ENCODE measurements at places on chromosomes 3 and 15. TPM values are rescaled to one million over a fixed set of nuclear protein-coding genes. Genes with fewer than 3 reads are reported as not detected.

DNA sequence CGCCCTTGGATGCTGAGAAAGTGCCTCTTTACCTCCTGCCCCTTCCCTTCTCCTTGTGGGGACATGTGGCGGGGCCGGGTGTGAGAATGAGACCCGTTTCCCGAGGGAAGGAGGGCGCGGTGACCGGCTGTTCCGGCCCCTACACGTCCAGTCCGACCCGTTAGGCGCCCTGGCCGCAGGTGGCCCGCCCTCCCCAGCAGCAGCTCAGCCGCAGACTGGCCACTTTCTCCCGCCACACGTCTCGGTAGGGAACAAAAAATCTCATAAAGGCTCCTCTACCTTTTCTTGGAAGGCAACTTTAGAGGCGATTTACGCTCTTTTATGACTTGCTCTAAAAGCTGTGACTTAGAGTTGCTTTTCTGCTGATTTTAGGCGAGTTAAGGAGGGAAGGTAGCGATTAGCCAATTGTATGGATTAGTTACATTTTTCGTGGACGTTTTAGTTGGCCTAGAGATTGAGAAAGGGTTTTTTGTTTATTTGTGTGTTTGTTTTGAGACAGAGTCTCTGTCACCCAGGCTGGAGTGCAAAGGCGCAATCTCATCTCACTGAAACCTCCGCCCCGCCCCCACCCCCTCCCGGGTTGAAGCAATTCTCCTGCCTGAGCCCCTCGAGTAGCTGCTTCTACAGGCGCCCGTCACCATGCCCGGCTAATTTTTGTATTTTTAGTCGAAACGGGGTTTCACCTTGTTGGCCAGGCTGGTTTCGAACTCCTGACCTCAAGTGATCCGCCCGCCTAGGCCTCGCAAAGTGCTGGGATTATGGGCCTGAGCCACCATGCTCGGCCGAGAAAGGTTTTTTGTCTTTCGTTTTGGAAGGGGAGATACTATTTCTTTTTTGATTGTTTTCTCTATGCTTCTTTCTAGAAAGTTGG, 8.3 kb upstream of the PGPEP1L start:
- DNase-seq: peak; percentile 5
- H3K4me3 ChIP-seq: peak overlapping the region; percentile 66
- H3K27ac ChIP-seq: peak overlapping the region; percentile 63
- H3K36me3 ChIP-seq: no peaks in the 10 kb centered on the region
- H3K27me3 ChIP-seq: no peaks in the 10 kb centered on the region

GRCh38 chr3:190210608-190211007, 89.9 kb upstream of the P3H2 start:
- no peak overlapping the region for H3K27ac ChIP-seq
- no peaks in the 10 kb centered on the region for H3K36me3 ChIP-seq
- H3K27me3 ChIP-seq: no peaks in the 10 kb centered on the region
- H3K4me3 ChIP-seq: no peak overlapping the region
- DNase-seq: no peak
- H3K4me1 ChIP-seq: no peaks in the 10 kb centered on the region

DNA sequence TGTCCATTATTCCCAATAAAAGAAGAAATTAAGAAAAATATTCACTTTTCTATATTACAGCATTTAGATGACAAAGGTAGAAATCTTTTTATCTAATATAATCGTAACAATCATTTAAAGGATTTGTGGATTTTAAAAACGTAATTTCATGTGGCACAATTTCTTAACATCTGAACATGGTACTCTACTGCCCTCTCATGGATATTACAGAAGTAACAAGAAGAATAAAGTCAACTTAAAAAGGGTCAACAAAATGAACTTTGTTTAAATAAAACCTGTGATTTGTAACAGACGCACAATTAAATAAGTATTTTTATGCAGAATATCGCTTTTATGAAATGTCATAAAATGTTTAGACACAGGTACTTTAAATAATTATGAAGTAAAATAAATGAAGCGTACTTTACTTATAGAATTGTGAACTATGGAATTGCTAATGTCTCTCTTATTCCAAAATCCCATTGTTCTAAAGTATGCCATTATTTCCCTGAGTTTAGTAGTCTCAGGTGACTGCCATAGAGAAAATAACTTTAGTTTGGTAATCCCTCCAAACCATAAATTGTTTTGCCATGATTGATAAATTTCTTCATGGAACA, 366.8 kb upstream of the ZNF385D start:
- DNase-seq: peak; percentile 42
- H3K27ac ChIP-seq: no peak overlapping the region
- H3K36me3 ChIP-seq: no peaks in the 10 kb centered on the region

GRCh38 chr15:89195836-89196235, 25.5 kb downstream of the RLBP1 start:
- H3K27ac ChIP-seq: no peak overlapping the region
- no peaks in the 10 kb centered on the region for H3K36me3 ChIP-seq
- H3K4me3 ChIP-seq: no peak overlapping the region
- DNase-seq: no peak
- no peaks in the 10 kb centered on the region for H3K27me3 ChIP-seq

DNA sequence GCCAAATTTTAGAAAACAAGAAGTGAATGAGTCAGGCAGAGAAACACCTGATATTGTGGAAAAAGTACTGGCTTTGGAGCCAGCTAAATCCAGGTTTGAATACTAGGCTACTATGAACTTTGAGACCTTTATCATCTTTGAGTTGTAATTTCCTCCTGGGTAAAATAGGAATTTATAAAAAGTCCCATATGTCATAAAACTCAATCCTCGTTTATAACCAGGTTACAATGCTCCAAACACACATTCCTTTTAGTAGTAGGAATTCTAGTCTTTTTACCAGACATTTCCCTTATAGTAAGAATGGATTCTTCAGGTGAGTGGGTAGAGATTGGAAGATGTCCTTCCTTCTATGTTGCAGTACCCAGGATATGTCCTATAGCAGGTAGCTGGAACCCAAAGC, 16.7 kb upstream of the DPH6 start:
- H3K36me3 ChIP-seq: no peaks in the 10 kb centered on the region
- no peak for DNase-seq
- H3K4me3 ChIP-seq: no peak overlapping the region

DNA sequence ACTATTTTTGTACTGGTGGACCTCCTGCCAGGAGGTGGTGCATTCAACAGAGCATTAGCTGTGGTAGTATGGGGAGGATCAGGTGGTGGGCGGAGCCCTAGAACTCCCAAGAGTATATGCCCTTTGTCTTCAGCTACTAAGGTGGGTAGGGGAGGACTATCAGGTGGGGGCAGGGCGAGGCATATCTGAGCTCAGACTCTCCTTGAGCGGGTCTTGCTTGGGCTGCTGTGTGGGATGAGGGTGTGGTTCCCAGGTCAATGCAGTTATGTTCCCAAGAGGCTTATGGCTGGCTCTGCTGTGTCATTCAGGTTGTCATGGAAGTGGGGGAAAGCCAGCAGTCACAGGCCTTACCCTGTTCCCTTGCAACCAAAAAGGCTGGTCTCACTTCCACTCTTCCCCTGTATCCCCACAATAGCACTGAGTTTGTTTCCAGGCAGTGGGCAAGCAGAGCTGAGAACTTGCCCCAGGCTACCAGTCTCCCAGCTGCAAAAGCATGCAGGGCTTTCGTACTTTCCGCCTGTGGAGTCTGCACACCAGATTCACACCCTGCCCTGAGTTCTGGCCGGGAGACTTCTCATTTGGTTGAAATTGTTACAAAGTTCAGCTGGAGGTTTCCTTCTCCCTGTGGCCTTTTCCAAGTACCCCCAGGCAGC, 93.7 kb upstream of the DPPA4 start:
- no peaks in the 10 kb centered on the region for H3K4me1 ChIP-seq
- no peak overlapping the region for H3K27ac ChIP-seq
- H3K27me3 ChIP-seq: no peaks in the 10 kb centered on the region
- H3K4me3 ChIP-seq: no peak overlapping the region
- DNase-seq: no peak

DNA sequence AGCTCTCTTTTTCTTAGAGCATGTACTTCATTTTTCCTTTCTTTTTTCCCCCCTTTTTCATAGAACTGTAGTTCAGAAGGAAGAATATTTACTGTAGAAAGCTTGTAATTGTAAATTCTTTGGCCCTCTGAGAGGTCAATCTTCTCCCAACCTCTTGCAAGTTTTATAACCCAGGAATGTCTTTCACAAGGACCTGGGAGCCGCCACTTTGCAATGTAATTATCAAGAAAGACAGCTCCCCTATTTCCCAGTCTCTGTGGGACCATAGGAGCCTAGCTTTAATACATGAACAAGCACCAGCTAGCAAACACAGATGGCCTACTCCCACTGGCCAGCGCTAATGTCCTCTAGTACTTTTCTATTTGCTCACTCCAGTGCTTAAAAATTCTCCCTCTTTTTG, 51.4 kb downstream of the NFKBIZ start:
- H3K27me3 ChIP-seq: no peaks in the 10 kb centered on the region
- H3K27ac ChIP-seq: no peak overlapping the region
- no peaks in the 10 kb centered on the region for H3K36me3 ChIP-seq
- H3K4me1 ChIP-seq: no peaks in the 10 kb centered on the region
- no peak overlapping the region for H3K4me3 ChIP-seq
- no peak for DNase-seq

DNA sequence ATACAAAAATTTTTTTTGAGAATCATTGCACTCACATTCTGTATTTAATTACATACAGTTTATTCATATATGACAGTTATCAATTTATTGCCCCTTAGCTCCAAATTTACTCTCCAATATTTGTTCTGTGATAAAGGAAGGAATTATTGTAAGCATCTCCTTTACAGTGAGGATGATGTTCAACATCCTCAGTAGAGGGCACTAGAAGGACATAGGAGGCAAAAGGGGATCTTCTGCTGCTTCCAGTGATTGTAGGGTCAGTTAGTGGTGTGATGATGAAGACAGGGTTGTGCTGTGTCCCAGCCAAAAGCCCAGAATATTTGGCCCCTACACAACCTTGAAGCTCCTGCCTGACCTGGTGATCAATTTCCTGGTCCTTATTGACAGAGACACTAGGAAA, 89.9 kb upstream of the DCBLD2 start:
- no peaks in the 10 kb centered on the region for H3K27me3 ChIP-seq
- H3K4me3 ChIP-seq: no peak overlapping the region
- no peaks in the 10 kb centered on the region for H3K4me1 ChIP-seq
- H3K36me3 ChIP-seq: no peaks in the 10 kb centered on the region
- no peak overlapping the region for H3K27ac ChIP-seq
- DNase-seq: no peak

- no peak overlapping the region for H3K4me3 ChIP-seq
- H3K36me3 ChIP-seq: no peaks in the 10 kb centered on the region
- no peaks in the 10 kb centered on the region for H3K4me1 ChIP-seq
- H3K27me3 ChIP-seq: no peaks in the 10 kb centered on the region
- DNase-seq: no peak
These were observed 200.2 kb upstream of the LRRC3B start for GRCh38 chr3:26422415-26422814.

- H3K4me3 ChIP-seq: no peak overlapping the region
- no peak overlapping the region for H3K27ac ChIP-seq
- peaks cover 5% of the 10 kb centered on the region for H3K27me3 ChIP-seq
These were observed 77.6 kb downstream of the EDEM1 start for GRCh38 chr3:5264896-5265770.

GRCh38 chr3:60025096-60026050, 975.5 kb upstream of the CFAP20DC start:
- no peaks in the 10 kb centered on the region for H3K4me1 ChIP-seq
- no peak overlapping the region for H3K4me3 ChIP-seq
- H3K27me3 ChIP-seq: no peaks in the 10 kb centered on the region
- H3K36me3 ChIP-seq: no peaks in the 10 kb centered on the region
- H3K27ac ChIP-seq: no peak overlapping the region

DNA sequence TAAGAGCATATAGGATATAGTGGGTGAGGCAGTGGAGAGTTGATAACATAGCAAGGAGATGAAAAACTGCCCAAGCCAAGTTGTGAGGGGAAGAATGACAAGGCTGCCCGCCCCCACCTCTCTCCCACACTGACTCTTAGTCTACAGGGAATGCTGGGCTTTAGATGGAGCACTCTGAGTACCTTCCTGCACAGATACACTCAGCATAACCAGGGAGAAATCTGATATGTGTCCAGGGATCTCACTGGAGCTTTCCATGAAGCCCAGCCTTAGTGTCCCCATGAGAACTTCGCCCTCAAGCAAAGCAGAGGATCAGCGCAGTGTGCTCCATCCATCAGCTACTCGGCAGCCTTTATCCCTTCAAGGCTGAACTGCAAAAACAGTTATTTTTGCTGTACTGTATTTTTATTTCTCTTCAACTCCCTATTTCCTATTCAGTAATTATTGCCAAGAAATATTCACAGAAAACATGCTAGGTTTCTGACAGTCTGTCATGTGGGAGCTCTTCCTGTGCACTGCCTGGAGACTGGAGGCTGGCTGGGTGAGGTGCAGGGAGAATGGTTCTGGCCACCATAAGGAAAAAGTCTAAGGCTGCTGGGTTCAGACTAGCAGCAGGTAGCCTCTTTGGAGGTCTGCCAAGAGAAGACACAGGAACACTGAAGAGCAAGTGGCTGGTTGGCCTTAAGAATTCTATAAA, 475.2 kb upstream of the PPP2R3A start:
- H3K27ac ChIP-seq: no peak overlapping the region
- no peaks in the 10 kb centered on the region for H3K4me1 ChIP-seq
- H3K4me3 ChIP-seq: no peak overlapping the region

DNA sequence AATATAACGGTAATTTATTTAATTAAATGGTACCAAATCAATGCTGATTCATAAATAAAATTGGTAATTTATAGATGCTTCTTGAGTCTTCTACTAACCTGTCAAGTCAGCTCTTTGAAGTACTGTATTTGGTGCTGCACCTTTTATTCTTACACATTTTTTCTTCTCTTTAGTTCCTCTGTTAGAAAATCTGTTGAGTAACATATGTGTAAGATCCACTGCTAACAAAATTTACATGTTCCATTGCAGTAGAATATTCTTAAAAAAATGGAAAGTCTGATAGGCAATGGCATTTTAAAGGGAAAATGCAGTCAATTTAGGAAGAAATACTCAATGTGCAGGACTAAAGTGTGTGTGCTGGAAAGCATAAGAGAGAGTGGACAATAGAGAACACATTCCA, 936.6 kb downstream of the ZPLD1 start:
- no peak for DNase-seq
- no peak overlapping the region for H3K4me3 ChIP-seq
- H3K36me3 ChIP-seq: no peaks in the 10 kb centered on the region
- H3K27ac ChIP-seq: no peak overlapping the region

GRCh38 chr3:107973152-107973551, 117.7 kb downstream of the CD47 start:
- no peak overlapping the region for H3K4me3 ChIP-seq
- DNase-seq: no peak
- no peak overlapping the region for H3K27ac ChIP-seq
- no peaks in the 10 kb centered on the region for H3K4me1 ChIP-seq
- H3K36me3 ChIP-seq: no peaks in the 10 kb centered on the region
- H3K27me3 ChIP-seq: no peaks in the 10 kb centered on the region

- DNase-seq: peak; percentile 79
- peaks cover 8% of the 10 kb centered on the region for H3K36me3 ChIP-seq
- no peaks in the 10 kb centered on the region for H3K27me3 ChIP-seq
- H3K4me1 ChIP-seq: no peaks in the 10 kb centered on the region
- no peak overlapping the region for H3K4me3 ChIP-seq
These were observed 52.9 kb downstream of the RYK start for GRCh38 chr3:134197681-134198261.

- no peaks in the 10 kb centered on the region for H3K4me1 ChIP-seq
- H3K36me3 ChIP-seq: no peaks in the 10 kb centered on the region
These were observed 183.2 kb downstream of the OXSM start for GRCh38 chr3:25973122-25973521.

- no peaks in the 10 kb centered on the region for H3K27me3 ChIP-seq
- no peak overlapping the region for H3K4me3 ChIP-seq
- H3K27ac ChIP-seq: no peak overlapping the region
- no peaks in the 10 kb centered on the region for H3K4me1 ChIP-seq
These were observed 103.8 kb upstream of the GALNT15 start for GRCh38 chr3:16070707-16071106.

MYO5A gene
- total RNA-seq: 16.8 TPM

SPTSSB gene
- not detected for total RNA-seq

CCDC39 gene
- not detected for total RNA-seq

PDE12 gene
- 12.2 TPM for total RNA-seq

RTP3 gene
- total RNA-seq: not detected

SLC28A1 gene
- total RNA-seq: not detected

Data from A673 (cell line).